NCI-H2081 treated with DMSO at 0.1 percent for 48 hours (cell line): ENCODE measurements at places on chromosomes 16 and 17.

DNA sequence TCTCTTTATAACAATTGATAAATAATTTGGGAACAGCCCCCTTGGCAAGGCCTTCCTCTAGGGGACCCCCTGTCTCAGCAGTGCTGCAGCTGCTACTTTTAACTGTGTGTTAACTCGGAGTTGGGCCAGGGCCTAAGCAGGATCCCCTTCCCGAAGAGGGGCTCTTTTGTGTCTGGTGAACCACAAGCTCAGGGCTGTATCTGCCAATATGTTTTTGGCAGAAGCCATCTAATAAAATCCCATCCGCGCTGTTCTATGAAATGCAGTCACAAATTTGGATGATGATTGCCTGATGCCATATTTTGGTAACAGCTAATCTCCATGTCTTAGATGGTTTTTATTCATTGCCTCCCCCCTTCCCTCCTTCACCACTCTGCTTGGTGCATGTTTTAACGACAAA lies 267.7 kb downstream of the FTO start:
- DNase-seq, result no peak

- DNase-seq, result no peak
Measured at GRCh38 chr17:44120851-44121605, 2.4 kb downstream of the HDAC5 start.

DNA sequence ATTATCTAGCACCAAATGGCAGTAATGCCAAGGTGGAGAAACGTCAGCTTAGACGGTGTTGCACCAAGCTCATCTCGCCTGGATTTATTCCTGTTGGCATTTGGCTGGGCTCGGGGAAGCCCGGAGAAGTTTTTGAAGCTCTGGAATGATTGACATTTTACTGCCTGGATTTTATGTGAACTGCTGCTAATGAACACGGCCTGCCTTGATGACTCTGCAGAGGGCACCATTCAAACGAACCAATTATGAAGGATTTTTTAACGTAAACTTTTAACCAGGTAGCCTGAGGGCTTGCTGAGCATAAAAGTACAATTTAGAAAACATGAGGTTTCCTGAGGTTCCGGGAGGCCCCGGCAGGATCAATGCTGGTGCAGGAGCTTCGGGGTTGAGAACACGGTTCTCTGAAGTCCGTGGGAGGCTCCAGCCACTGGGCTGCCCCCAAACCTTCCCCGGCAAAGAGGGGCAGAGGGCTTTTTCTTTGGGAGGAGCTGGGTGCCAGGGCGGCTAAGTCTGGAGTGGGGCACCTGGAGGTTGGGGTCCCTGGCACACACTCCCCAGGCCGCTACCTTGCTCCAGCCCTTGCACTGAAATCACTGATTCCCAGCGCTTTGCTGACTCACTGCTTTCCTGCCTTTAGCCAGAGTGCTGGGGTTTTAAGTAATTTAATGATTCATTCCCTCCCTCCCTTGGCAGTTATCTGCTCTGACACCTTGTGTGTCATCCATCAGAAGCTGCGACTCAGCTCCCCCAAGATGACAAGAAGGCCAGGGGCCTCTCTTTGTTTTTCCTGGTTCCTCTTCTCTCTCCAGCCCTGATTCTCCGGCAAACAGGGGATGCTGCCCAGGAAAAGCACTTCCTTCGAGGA lies 161.2 kb upstream of the IRX3 start:
- no peak for DNase-seq

GRCh38 chr16:48117217-48118105 lies 38.3 kb downstream of the ABCC12 start:
- DNase-seq, result no peak

- no peak for DNase-seq
Measured at GRCh38 chr17:79878329-79878947, 39.2 kb upstream of the CBX4 start.

GRCh38 chr17:45091778-45092425 lies 30.8 kb downstream of the NMT1 start:
- DNase-seq, result no peak
